ENCODE measurements at places on chromosomes 16 and 17.

GRCh38 chr17:44992242-44992939 lies 24.3 kb upstream of the C1QL1 start:
- DNase-seq, result no peak

DNA sequence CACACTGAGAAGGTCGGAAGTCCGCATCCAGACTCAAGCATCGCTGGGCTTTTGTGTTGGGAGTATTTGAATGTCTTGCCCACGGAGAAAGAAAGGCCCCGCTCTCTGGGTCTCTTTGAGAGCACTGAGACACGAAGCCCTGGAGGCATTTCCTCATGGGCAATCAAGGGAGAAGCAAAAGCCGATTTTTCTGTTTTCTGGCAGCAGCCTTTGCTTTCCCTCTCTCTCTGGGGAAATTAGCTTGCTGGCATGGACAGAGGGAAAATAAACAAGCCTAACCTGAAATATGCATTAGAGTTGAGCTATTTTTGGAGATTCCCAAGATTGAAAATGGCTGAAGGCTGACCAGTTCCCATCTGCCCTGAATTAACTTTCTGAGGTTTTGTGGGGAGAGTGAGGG lies 238.7 kb downstream of the HAPSTR1 start:
- no peak for DNase-seq

- DNase-seq, result no peak
These were observed 65.9 kb downstream of the KSR1 start for GRCh38 chr17:27522028-27522635.

DNA sequence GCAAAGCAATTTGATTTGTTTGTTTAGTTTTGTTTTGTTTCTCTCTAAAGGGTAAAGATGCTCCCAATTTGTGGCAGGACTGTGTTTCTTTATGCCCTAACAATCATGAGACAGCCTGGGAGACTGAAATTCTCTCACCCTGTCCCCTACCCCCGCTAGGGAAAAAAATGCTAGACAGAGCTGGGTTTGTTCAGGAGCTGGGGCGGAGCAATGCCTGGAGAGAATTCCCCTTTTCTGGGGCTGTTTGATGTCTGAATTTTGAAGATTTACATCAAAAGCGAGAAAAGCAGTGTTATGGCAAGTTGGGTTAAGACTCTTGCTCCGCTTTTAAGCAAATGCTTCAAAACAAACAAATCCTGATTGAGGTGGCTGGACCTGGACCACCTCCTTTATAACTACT lies 8.4 kb downstream of the MAF start:
- DNase-seq, result no peak

GRCh38 chr16:81848306-81848853 lies 69.3 kb downstream of the PLCG2 start:
- no peak for DNase-seq

- no peak for DNase-seq
These were observed 99.7 kb upstream of the HAS3 start for GRCh38 chr16:69005641-69006355.

DNA sequence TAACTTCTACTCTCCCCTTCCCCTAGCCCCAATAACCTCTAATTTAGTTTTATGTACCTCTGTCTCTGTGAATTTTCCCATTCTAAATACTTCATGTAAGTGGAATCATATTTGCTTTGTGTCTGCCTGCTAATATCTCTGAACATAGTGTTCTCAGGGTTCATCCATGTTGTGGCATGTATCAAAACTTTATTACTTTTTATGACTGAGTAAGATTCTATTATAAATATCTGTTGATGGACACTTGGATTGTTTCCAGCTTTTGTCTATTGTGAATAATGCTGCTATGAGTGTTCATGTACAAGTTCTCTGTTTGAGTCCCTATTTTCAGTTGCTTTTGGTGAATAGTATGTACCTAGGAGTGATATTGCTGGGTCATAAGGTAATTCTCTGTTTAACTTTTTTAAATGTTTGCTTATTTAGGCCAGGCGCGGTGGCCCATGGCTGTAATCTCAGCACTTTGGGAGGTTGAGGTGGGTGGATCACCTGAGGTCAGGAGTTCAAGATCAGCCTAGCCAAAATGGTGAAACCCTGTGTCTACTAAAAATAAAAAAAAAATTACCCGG lies 92.8 kb downstream of the CHD9 start:
- DNase-seq, result no peak

DNA sequence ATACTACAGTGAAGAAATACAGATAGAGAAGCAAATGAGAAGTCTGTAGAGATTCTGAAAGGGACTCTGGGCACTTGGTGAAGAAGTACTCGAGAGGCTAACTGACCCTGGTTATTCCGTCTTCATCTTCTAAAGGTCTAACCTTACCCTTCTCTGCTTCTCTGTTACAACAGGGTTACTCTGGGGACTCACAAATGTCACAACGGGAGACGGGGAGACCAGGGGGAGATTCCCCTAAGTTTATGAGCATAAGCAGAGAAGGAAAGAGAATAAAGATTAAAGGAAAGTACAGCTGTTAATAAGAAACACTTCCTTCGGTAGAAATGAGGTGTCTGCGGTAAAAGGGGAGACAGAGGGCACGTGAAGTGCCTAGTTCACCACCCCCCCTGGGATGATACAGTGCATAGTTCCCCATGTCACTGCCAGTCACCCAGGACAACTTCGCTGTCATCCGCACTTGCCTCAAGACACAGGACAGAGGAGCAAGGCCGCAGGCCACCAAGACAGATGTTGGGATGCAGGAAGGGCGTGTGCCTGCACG lies 75.2 kb upstream of the TRAP1 start:
- DNase-seq, result no peak

- no peak for DNase-seq
These were observed 23.5 kb downstream of the OMG start for GRCh38 chr17:31273516-31273915.

DNA sequence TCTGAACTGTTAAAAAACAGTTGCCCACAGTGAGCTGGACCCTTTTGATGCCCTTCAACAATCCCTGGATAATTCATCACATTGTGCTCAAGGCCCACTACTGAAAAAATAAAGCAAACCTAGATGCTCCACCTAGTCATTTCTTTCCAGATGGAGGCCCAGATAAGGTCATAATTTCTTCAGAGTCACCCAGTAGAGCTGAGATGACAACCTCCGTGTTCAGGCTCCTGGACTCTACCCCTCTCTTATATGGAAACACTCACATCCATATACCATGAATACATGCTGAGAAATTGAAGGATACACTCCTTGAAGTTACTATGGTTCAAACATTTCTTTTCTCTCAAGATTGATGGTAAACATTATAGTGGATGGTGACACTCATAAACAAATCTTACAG lies 2.7 kb upstream of the ABCA3 start:
- no peak for DNase-seq

DNA sequence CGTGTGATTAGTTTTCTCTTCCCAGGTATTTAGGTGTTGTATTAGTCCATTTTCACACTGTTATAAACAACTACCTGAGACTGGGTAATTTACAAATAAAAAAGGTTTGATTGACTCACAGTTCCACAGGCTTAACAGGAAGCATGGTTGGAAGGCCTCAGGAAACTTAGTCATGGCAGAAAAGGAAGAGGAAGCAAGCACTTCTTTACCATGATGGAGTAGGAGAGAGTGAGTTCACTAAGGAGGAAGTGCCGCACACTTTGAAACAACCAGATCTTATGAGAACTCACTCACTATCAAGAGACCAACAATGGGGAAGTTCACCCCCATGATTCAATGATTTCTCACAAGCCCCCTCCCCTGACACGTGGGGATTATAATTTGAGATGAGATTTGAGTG lies 1343.7 kb upstream of the GOT2 start:
- no peak for DNase-seq

GRCh38 chr16:56616608-56617211 lies 8.3 kb downstream of the MT2A start:
- DNase-seq, result no peak

DNA sequence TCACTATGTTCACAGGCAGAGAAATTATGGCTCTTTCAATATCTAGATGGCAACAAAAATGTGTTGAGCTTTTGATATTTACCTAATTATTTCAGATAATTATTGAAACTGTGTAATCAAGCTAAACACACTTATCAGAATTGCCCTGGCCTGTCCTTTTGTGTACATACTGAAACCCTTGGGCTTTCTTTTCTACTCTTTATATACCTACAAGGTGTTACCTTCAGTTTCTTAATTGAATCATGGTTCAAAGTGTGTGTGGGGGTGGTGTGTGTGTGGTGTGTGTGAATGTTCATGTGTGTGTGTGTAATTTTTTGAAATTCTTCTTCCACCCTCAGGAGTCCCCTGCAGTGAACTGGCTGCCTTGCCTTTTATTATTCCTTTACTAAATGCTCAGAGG lies 506.8 kb upstream of the SOX9 start:
- DNase-seq, result no peak

- DNase-seq, result no peak
These were observed 414.1 kb upstream of the SALL1 start for GRCh38 chr16:51565184-51565583.

DNA sequence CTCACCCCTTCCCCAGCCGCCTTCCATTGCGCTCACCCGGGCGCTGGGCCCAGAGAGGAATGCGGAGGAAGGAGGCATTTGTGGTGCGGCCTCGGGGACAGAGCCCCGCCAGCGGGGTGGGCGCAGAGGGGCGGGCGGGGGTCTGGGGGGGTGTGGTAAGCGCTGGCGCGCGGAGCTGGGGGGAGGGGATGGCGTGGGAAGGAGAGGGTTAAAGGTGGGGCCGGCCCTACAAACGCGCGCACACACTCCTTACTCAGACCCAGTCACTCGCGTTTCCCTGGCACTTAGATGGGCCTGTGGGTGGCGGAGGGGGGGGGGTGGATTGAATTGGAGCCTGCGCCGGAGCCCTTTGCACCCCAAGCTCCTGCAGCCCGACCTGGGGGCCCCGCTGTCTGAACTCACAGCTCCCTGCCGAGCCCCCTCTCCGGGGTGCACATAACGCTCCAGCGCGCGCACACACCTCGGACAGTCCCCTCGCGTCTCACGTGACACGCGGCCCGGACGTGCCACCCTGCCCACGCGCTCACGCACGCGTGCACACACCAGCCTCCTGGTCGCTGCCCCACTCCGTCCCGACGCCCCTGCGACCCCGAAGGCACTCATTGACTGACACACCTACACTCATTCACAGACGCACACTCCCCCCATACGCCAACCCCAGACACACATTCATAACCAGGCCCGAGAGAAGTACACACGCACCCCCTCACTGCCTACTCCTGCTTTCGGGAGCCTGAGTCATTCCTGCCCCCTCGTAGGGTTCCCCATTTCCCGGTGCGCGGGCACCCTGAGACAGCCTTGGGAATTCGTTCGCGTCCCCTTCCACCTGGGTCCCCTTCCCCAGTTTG lies 844 bp downstream of the TBKBP1 start:
- DNase-seq, result no peak

GRCh38 chr17:56358651-56359050 lies 205.4 kb downstream of the ANKFN1 start:
- no peak for DNase-seq

DNA sequence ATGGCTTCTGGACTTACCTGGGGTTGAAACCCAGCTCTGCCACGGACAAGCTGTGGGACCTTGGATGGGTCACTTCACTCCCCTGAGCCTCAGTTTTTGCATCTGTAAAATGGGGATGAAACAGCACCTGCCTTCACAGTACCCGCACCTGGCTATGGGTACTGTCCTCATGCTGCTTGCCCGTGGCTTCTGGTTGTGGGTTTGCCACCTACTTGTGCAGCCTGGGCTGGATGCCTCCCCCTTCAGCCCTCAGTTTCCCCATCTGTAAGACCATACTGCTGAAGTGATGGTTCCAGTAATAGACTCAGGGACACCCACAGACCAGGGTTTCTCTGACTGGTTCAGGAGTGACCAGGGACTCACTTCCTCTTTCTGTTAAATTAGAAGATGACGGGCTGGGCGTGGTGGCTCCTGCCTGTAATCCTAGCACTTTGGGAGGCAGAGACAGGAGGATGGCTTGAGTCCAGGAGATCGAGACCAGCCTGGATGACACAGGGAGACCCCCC lies 9.4 kb downstream of the GLIS2 start:
- no peak for DNase-seq

DNA sequence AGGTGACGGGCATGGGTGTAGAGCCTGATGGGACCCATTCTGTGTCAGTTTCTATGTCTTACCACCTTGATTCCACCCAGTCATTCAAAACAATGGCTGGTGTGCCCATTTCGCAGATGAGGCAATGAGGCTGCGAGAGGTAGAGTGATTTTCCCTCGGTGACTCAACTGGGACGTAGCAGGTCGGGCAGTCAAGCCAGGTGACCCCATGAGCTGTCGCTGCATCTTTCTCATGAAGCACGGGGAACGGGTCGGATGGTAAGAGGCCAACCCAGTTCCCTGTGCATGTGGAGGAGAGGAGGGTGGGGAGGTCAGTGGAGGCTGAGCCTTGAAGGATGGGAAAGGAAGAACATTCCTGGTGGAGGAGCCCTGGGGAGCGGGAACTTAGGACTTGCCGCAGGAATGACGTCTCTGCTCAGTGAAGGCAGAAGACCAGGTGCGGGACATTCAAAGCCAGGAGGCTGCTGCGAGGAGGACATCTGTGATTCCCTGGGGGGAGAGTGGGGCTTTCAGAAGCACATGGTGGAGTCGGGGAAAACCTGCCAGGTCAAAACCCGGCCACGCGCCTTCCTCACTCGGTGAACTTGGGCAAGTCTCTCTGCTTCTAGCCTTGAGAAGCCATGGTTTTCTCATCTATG lies 1.1 kb downstream of the IL21R start:
- DNase-seq, result no peak

DNA sequence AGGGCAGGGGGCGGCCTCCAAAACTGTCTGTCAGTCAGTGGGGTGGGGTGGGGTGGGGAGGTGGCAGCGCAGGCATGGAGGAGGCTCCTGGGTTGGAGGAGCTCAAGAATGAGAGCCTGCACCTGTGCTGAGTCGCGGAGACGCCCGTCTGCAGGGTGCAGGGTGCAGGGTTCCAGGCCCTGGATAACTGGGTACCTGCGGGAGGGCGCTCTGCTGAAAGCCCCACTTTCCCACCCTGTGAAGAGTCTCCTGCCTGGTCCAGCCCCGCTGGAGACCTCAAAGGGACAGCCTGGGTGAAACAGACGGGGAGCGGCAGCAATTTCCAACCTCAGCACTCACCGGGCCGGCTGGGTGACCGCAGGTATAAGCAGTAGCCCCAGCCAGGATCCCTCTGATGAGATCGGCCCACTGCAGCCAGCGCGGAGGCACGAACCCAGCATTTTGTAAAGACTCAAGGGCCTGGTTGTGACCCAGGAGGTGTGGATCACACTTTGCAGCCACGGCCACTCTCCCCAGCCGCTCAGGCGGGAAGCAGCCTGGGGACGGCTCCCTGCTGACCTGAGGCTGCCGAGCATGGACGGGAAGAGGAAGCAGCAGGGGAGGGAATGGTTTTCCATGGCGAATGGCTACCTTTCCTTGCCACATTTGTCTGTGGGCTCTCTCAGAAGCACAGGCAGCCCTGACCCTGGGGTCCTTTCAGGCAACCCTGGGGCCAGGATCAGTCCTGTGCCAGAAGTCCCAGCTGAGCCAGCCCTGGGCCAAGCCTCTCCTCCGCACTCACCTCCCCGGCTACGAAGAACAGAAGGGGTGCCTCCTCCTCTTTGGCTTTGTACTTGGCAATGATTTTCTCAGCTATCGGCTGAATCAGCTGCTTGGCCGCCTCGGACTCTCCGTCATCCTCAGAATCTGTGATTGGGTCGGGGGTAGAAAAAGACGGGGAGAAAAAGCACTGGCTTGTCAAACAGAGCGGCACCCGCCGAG lies 21.0 kb downstream of the MRM3 start:
- no peak for DNase-seq
